ENCODE measurements at places on chromosomes 1 and 21.

- no peak for DNase-seq
Measured at GRCh38 chr1:93526431-93526830, 78.5 kb downstream of the FNBP1L start.

- no peak for DNase-seq
Measured at GRCh38 chr1:73564294-73564693, 633.7 kb downstream of the LRRIQ3 start.

DNA sequence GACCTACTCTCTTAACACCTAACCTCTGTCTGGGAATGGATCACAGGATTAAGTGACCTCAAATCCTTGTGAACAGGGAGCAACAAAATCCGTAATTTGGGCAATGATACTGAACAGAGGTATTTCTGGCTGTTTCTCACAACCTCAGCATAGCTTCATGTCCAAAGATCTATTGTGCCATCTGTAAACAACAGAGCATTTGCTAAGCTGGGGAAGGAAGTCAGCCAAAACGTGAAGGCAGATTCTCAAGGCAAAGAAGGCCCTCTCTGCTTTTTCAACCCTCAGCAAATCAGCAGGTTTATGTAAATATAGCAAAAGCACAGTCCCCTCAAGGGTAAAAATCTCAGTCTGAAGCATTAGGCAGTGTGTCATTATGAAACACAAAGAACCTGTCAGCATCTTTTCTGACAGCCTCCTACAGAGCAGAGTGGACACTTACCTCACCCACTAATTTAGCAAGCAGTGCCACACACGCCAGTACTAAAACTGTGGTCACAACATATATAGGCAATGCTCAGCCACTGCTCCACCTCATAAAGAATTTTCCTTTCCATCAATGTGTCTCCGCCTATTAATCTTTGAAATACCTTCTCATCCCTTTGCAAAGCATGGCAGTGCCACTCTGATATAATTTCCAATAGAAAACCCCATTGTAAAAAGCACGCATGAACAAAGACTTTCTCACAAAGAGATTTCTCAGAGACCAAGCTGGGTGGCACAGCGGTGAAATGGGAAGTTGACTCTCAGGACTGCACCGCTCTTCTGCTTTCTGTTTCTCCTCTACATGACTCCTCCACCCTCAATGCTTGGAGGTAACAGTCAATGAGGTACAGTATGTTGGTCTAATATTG, 188.0 kb downstream of the RERE start:
- no peak for DNase-seq

GRCh38 chr1:85318217-85318616, 41.8 kb upstream of the BCL10 start:
- DNase-seq, result no peak

GRCh38 chr1:204615881-204616280, 69.7 kb downstream of the LRRN2 start:
- no peak for DNase-seq

GRCh38 chr1:5250336-5250735, 595.9 kb downstream of the AJAP1 start:
- DNase-seq, result no peak

DNA sequence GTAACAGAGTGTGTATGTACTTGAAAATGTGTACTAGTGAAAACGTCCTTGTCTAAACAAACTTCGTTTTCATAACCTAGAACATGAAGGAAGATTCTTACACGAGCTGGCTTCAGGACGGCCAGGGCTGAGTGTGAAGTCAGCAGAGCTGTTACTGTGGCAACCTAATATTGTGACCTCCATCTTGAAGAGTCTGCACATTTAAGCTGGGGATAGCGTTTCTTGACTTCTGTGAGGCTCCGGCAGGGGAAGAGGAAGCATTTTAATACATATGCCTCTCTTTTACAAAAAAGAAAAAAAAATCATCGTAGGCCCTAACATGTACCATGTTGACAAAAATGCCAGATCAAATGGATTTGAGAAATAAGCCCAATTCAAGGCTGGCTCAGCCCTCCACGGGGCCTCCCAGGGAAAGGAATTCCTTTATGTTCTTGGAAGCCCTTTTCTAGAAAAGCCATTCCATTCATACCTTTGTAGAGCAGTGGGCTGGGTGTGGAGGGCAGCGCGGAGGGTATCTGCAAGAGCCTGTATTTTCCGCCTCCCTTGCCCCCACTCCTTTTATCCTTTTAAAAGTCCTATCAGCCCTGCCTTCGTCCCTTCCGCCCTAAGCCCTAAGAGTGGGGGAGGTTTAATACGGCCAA, 51.1 kb downstream of the SIM2 start:
- no peak for DNase-seq

DNA sequence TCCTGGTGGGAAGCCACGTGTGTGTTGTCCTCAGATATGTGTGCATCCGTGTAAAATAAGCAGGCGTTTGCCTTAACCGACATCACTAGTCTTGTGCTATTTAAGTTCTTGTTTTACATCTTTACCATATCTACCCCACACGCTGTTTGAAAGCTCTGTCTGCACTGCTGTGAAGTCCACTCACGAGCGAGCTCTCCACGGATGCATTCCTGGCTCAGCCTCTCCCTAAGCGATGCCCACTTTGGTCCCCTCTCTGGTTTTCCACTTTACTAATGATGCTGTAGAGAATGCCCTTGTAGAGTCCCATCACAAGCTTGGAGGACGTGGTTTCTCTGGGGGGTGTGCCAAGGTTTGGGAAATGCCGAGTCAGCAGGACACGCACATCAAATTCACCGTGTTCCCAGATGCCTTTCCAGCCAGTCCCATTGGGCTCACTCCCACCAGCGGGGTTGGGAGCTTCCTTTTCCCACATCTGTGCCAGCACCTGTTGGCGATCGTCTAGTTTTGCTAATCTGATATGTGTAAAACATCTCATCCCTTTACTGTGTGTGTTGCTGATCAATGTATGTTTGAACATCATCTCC, 43.8 kb downstream of the ACTL8 start:
- no peak for DNase-seq

DNA sequence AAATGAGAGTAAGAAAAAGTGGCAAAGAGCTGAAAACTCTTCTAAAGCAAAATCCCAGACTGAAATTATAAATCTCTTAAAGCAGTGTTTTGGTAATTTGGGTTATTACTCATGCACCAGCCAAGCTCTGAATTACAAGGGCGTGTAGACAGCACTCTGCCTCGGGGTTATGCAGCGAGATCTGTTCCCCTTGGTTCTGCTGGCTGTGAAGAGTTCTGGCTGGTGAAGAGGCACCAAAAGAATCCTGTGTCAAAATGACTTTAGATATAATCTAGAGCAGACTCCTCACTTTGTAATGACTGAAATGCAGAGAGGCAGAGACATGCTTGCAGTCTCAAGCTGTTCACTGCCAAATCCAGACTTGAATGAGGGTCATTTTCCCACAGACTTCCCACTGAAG, 461.8 kb upstream of the CXADR start:
- no peak for DNase-seq

DNA sequence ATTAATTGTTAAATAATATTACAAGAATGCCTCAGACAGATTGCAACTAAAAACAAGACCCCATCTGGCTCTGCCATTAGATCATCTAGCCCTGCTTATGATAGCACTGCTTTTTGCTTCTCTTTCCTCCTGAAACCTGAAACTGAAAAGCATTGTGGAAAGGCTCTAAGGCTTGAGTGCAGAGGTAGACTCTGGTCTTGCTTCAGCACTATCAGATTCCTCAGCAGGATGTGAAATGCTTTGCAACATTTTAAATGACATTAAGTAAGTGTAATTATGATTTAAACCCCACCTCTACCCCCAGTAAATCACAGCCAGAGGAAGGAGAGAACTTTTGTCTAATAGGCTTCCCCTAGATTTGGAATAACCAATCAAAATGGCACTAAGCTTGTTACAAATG, 32.9 kb downstream of the PHC2 start:
- DNase-seq, result no peak

- DNase-seq, result no peak
Measured at GRCh38 chr1:109295712-109296415, 10.9 kb downstream of the MYBPHL start.

DNA sequence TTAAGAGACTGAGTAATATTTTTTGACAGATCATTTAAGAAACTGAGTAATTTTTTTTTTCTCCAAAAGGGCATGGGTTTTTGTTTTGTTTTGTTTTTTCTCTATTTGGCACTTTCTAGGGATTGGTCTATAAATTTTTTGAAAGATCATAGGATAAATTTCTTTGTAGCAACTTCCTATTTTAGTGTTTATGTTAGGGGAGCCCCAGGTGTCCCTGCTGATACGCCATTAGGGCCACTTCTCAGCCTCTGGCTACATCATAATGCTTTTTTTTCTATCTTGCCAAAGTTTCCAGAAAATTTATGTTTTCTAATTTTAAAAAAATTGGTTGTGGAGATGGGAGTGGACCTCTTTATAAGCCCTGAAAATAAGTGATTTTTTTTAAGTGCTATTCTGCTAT, 2.6 kb downstream of the GABPA start:
- DNase-seq, result no peak

DNA sequence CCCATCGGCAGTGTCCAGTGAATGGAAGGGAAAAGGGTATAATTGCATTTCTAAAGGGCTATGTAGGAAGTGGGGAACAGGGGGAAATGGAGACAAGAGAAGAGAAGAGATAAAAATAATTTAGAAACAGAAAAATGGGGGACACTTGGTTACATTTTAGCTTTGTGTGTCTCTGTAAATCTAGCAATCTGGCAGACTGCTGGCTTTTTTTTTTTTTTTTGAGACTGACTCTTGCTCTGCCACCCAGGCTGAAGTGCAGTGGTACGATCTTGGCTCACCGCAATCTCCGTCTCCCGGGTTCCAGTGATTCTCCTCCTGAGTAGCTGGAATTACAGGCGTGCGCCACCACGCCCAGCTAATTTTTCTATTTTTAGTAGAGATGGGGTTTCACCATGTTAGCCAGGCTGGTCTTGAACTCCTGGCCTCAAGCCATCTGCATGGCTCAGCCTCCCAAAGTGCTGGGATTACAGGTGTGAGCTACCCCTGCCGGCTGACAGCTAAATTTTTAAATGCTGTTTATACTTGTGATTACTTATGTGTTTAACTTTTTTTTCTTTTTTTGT, 53.4 kb downstream of the AGPAT3 start:
- DNase-seq, result no peak

DNA sequence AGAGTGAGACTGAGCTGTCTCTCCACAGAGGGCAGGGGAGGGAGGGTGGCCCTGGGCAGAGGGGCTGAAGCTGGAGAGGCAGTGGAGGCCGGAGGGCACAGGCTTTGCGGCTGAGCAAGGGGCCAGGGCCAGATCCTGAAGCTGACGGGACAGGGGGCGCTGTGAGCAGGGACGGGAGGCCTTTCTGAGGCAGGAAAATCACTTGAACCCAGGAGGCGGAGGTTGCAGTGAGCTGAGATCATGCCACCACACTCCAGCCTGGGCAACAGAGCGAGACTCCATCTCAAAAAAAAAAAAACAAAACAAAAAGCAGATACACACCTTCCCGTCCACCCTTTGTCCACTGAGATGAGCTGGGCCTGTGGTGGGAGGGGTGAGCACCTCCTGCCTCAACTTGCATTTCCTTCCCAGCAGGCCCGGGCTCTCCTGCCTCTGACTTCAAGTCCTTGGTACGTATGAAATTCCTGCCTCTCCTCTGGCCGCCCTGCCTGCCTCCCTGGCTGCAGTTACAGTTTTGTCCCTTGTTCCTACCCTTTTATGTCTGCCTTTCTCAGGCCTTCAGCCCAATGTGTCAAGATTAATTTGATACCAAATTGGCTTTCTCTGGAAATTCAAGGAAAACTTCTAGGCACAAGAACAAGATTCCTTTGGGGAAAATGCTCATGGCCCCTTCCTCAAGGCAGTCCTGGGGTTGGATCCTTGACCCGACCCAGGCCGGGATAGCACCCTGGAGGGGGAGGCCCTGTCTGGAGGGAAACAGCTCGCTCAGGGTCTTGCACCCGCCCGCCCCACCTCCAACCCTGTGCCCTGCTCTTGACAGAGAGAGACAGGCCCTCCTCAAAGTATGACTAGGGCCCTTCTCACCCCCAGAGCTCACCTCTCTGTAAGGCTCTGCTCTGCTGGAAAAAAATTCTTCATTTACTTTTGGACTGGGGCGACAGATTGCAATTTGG, 11.2 kb upstream of the ADAMTSL4 start:
- DNase-seq, result no peak

- peak; percentile 71 for DNase-seq
Measured at GRCh38 chr1:40381268-40382107, 8.0 kb downstream of the SMAP2 start.

All from CD8-positive, alpha-beta memory T cell (primary cell).